ENCODE measurements at places on chromosomes 7 and 10.

DNA sequence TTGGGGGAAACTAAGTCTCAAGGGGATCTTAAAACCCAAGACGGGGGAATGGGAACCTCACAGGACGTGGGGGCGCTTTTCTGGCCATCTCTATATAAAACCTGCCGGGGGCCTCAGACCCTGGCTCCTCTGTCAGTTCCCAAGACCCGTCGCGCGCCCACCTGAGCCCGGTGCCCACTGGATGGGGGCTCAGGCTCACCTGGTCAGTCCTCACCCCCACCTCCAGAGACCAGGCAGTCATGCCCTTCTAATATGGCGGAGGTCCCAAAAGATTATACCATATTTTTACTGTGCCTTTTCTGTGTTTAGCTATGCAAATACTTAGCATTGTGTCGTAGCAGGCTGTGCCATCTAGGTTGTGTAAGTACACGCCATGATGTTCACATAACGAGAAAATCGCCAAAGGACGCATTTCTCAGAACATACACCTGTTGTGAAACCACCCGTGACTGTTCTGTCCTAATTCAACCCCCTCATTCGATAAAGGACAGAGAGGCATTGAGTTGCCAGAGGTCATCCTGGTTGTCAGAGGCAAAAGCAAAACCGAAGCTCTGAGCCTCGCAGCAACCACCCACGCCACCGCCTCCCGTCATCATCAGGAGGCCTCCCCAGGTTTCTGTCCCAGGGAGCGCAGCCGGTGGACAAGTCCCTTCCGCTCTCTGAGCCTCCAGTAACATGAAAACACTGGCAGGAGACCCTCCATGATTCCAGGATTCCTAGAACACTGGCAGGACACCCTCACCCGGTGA is 28.9 kb downstream of the OAT start:
- no peak for DNase-seq

- DNase-seq: no peak
These were observed 184.1 kb downstream of the RELN start for GRCh38 chr7:103805346-103805745.

DNA sequence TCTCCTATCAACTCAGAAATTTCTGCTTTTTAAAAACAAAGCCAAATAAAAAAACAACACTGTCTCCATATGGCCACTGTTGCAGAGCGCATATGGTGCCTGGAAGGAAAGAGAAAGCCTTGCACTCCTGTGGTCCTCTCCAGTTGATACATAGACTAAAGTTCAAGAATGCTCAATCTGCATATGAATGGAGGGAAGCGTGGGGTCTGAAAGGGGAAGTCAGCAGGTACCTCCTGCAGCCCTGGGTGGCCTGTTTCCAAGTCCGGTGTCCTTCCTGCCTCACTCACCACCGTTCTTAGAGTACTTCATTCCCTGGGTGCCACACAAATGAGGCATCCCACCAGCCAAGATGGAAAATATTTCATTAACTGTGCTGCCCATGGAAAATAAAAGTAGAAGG is 138.3 kb upstream of the PALS2 start:
- no peak for DNase-seq

DNA sequence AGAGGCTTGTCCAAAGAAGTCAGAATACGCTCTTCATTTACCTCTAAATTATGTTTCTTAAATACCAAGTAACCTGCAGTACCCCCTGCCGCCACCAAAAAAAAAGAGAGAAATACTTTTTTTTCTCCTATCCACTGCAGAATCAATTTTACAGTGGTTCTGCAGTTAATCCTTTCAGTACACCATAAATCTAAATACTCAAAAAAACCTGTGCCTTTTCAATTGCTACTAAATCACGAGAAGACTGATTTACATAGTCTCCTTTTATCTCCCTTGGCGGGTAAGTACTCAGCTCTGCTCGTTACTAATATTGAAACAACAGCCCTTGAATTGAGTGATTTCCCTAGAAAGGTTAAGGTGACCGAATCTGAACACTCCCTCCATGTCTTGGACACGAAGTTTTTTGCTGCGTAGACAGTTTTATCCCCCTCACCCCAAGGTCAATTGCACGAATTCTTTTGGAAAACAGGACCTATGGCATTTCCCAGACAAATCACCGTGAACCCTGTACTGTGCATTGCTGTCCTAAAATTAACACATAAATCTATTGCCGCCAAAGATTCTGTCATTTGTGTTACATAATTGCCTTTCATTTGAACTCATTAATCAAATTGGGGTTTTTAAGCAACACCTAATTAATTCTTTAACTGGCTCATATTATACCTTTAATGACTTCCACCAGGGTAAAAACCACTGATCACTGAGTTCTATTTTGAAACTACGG is 512 bp upstream of the VIM start:
- no peak for DNase-seq

- no peak for DNase-seq
These were observed 229.8 kb downstream of the FOXP2 start for GRCh38 chr7:114644455-114644854.

GRCh38 chr10:47035171-47035818 is 124.1 kb downstream of the PTPN20 start:
- DNase-seq: no peak

GRCh38 chr7:79287981-79288380 is 165.5 kb downstream of the MAGI2 start:
- DNase-seq: no peak

DNA sequence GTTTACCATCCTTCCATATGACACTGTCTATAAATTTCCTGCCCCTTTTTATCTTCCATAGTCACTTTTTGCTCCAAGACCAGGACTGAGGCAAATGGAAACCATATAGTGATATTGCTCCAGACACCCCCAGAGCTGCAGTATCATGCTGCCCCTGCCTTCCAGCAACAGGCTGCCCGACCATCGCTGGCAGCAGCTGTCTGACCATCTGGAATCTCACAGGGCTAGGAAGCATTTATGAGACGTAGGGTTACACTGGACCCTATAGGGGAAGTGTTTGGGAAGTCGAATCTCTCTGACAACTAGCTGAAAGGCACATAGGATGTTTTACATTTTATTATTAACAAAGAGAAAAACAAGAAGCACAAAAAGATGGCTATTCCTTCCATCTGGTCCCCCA is 19.4 kb downstream of the ENO4 start:
- DNase-seq: no peak

DNA sequence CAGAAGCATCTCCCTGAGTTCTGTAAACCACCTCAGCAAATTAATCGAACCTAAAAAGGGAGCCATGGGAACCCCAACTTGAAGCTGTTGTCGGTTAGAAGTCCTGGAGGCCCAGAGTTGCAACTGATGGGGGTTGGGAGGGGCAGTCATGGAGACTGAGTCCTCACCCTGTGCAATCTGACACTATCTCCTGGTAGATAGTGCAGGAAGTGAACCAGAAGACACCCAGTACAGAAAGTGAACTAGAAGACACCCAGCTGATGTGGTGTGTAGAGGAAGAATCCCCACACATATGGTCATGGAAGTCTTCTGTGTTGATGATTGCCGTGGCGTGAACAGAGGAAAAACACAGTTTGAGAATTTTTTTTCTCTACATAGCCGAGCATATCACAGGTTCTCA is 58.8 kb upstream of the SRRM3 start:
- no peak for DNase-seq

DNA sequence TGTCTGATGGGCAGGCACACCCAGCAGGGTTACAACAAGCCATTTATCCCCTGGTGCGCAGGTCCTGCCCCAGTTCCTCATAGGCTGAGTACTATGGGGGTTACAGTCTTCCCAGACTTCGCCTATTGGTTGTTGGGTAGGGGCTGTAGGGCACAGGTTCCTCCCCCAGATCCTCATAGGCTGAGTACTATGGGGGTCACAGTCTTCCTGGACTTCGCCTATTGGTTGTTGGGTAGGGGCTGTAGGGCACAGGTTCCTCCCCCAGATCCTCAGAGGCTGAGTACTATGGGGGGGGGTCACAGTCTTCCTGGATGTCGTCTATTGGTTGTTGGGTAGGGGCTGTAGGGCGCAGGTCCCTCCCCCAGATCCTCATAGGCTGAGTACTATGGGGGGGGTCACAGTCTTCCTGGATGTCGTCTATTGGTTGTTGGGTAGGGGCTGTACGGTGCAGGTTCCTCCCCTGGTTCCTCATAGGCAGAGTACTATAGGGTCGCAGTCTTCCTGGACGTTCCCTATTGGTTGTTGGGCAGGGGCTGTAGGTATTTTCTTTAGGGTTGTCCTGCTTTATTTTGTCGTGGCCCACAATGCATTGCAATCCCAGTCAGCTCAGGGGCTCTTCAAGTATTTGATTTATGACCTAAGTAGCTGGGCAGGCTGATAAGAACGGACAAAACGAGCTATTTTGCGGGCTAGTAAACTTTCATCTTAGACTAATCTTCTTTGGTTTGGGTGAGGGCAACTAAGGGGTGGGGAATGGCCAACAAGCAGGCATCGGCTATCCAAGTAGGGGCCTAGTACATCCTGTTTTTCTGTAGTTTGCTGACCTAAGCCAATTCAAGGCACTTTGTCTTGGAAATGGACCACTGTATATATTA is 3.4 kb downstream of the LRRC27 start:
- DNase-seq: no peak

- peak; percentile 38 for DNase-seq
These were observed 130.0 kb downstream of the AUTS2 start for GRCh38 chr7:69728304-69728703.

DNA sequence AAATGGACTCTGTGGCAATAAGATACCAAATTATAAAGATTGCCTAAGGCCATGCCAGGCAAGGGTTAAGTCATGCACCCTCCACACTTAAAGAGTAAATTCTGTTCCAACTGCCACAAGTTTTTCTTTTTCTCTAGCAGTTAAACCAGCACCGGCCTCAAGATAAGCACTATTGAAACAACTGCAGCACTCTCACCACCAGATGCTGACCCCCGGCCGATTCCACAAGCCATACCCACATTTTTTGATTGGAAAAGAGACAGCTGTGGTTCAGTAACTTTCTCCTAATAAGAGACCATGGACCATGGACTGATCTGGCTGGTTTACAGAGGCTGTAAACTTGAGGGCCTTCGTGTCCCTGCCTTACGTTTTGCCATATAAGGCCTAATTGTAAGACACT is 44.9 kb downstream of the GRM8 start:
- DNase-seq: no peak

DNA sequence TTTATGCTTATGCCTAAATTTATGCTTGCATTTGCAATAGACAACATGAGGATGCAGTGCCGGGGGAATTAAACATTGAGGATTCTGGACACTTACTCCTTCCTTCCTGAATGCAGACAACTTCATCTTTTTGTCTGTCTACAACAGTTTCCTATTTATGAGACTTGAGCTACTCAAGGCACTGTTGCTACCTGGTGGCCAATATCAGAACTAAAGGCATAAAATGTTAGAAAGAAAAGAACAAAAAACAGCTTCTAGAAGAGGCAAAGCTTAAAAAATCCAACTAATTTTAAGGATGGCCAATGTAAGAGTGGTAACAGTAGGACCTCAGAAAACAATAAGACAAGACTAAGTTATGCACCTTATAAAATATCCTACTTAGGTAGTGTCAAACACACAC is 144.5 kb upstream of the PTN start:
- DNase-seq: no peak

DNA sequence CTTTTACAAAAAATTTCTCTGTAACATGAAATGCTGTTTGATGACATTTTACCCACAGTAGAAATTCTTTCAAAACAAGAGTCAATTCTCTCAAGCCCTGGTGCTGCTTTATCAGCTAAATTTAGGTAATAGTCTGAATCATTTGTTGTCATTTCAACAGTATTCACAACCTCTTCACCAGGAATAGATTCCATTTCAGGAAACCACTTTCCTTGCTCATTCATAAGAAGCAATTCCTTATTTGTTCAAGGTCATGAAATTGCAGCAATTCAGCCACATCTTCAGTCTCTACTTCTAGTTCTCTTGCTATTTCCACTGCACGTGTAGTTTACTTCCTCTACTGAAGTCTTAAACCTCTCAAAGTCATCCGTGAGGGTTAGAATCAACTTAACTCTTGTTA is 14.1 kb downstream of the STAG3 start:
- peak; percentile 52 for DNase-seq

DNA sequence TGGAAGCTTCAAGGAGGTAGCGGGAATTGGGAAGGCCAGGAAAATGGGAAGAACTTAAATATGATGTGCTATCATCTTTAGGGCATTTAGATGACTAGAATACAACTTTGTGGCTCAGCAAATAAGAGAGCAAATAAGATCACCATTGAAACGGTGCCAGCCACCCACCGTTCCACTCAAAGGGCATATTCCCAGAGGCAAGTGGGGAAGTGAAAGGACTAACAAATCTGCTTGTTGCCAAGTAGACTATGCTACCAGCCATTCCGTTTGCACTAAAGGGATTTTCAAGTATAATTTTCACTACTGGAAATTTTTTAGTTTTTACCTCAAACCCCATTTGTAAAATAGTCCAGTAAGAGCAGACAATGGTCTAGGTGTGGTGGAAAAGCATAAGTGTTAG is 4.0 kb upstream of the PPP1R3C start:
- DNase-seq: no peak

DNA sequence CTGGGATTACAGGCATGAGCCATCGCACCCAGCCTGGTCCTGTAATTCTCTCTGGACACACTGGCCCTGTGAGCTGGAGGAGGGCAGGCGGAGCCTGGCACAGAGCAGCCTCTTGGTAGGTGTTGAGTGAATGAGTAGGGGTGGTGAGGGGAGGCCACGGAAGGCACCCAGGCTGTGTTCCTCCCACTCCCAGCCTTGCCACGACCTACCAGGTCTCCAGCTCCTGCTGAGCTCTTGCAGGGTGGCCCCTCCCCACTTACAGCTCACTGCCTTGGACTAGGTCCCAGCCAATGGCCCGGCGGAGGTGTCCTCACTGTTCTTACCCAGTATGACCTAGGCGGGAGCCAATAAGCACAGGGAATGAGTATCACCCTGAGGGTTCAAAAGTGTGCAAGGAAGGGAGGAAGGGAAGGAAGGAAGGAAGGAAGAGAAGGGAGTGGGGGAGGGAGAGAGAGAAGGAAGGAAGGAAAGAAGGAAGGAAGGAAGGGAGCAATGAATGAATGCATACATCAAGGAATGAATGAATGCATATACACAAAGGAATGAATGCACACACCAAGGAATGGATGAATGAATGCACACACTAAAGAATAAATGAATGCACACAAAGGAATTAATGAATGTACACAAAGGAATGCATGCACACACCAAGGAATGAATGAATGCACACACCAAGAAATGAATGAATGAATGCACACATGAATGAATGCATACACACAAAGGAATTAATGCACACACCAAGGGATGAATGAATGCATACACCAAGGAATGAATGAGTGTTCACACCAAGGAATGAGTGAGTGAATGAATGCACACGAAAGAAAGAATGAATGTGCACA is 45.5 kb downstream of the GTF2IRD1 start:
- DNase-seq: no peak

DNA sequence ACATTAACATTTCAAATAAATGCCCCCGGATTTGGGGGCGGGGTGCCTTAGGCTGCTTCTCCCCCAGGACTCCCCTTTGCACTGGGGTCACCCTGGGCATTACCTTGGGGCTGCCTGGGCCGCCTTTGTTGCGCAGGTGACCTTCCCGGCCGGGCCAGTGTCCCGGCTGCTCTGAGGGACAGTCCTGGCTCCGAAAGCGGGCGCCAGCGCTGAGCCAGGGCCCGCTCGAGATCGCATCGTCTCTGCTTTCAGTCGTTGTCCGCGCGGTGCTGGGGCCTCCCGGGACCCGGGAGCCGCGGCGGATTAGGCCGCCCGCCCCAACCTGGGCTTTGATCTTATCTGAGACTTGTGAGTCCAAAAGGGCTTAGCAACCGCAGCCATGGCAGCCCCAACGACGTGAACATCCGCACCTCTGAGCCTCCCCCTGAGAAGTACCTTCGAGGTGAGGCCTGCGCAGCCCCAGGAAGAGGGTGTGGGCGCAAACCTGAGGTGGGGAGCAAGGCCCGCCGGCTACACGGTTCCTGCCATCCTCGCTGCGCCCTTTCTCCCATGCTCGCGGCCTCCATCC is 14.8 kb upstream of the WAPL start:
- no peak for DNase-seq

- DNase-seq: no peak
These were observed 153.0 kb downstream of the GRK5 start for GRCh38 chr10:119360181-119360921.
